Dorsolateral prefrontal cortex (tissue), 122 donors: ENCODE measurements at places on chromosomes 7 and 10.

DNA sequence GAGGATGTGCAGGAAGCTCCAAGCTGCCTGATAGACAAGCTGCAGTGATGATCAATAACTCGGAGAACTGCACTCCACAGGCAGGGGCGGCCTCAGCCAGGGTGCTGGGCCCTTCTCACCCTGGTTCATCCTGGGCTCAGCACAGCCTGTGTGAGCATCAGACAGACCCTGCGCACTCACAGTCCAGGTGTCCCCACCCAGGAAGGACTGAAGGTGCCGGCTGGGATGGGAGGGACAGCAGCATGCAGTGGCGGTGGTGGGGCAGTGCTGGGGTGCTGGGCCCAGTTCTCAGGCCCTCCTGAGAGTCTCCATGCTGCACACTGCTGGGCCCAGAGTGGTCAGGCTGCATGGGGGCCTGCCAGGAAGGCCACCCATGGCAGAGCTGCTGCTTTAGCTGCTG lies 74.1 kb downstream of the ITIH5 start:
- DNase-seq, result no peak

GRCh38 chr7:134632937-134633540 lies 13.6 kb upstream of the BPGM start:
- DNase-seq, result no peak

DNA sequence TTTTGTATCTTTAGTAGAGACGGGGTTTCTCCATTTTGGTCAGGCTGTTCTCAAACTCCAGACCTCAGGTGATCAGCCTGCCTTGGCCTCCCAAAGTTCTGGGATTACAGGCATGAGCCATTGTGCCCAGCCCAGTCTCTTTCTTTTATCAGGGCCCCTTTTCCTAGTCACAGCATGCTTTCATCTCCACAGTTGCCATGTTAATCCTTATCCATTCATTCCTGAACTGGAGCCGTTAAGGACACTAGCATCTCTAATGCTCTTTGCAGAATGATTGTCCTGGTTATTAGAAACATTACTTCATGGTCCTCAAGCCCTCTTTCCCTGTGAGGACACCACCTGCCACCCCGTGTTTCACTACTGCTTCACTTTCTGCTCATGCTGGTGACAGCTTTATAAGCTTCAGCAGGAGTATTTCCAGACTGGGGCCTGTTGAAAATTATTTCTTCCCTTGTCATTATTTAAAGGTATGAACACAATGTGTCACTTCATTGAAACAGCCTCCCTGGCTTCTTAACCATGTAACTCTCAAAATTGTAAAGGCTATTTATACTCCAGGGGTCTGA lies 313.9 kb downstream of the BMPER start:
- DNase-seq, result no peak

GRCh38 chr7:64638822-64639221 lies 27.1 kb upstream of the ZNF107 start:
- no peak for DNase-seq

DNA sequence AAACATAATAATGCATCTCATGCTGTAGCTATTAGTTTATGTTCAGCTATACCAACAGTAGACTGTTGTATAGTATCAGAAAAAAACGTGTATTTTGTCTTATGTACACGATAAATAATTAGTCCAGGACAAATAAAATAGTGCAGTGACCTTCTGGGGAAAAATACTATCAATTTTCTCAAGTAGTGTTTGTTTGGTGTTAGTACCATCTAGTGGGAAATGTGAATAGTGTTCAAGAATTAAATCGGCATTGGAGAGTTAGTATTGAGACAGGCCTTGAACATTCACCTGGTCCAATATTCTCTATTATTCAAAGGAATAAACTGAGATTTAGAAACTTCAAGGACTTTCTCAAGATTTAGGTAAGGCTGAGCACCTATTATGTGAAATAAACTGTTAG lies 21.7 kb upstream of the OR2A5 start:
- no peak for DNase-seq

DNA sequence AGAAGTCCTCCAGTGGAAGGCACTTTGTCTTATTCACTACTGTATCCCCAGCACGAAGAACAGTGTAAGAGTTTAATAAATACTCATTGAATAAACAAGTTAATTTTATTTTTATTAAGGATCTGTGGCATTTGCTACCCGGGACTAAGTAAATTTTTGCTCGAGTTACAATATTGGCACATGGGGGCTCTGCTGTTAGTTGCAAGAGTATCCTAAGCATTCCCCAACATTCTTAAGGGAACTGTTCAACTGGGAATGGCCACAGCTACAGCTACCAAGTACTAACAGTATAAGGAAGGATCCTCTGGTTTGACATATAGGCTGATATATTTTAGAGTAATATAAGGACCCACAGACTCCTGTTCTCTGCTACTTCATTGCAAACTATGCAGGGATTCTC lies 8.7 kb upstream of the LRRTM3 start:
- DNase-seq, result no peak

- DNase-seq, result peak; percentile 100
Observed at GRCh38 chr10:102917962-102918816, at the start of gene CNNM2. Gene CNNM2 (plus strand): TSS chr10:102918294. CDS start chr10:102918481, 187 bp downstream.

- DNase-seq, result no peak
Observed at GRCh38 chr7:1123715-1124114, 35.8 kb downstream of the GPER1 start.

DNA sequence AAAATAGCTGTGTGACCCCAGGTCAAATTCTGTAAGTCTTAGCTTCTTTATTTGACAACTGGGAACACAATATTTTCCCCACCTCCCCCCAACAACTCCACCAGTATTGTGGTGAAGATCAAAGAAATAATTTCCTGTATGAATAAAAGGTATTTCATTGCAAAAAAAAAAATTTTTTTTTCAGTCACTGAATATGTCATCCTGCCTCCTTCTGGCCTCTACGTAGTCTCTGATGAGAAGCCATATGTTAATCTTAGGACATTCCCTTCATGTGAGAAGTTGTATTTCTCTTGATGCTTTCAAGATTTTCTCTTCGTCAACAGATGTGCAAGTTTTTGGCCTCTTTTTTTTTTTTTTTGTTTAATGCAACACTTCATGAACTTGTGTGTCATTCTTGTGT lies 33.0 kb downstream of the ZNF33A start:
- no peak for DNase-seq

GRCh38 chr7:106465704-106466468 lies 181.1 kb upstream of the NAMPT start:
- DNase-seq, result no peak

- DNase-seq, result no peak
Observed at GRCh38 chr7:114649689-114650088, 235.1 kb downstream of the FOXP2 start.

DNA sequence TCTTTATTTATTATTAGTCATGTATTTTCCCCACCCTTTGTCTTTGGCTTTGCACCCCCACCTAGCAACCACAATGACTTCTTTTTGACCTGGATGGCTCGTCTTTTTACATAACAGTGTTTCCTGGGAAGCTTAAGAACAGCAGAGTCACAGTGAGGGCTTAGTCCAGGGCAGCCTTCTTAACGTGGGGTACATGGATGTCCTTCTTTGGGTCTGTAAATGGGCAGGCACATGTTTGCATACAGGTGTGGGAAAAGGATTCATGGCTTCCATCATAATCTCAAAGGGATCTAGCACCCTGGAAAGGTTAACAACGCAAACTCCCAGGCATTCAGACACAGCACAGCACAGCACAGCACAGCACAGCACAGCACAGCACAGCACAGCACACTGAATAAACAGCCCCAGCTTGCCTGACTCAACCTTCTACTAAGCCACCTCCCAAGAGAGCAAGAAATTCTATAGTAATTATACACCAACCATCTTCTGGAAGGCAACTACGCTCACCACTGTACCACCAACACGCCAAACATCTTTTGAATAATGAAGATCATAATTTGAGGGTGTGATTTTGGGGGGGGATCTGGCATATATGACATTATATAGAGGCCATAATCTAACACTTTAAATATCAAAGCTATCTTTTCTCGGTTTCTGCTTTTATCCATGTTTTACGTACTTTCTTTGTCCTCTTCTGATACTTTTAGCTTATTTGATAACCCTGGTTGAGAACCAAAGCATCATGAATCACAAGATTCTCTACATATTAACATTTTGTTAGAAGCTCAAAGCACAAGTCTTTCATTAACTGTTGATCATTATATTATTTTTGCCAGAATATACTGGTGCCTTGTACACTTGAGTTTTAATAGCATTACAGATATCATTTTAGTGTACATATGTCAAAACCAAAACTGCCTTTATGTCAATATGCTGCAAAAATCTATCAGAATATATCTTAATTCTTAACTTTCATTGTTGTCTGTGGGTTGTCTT lies 177.2 kb upstream of the KLF14 start:
- no peak for DNase-seq

DNA sequence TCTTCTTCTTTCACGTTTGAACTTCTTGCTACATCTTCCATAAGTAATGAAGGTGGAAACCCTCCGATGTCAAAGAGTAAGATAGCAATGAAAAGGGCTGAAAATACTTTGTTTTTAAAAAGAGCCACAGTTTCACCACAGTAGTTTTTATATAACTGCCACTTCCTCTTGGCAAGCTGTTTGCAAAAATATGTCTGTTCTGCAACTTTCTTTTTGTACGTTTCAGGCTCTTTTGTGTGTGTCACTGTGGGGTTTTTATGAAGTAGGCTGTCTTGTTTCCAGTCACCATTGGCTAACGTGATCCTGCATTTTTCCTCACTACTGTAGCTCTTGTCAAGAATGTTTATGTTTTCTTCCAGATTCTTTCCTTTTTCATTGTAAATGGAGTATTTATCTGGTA lies 55.6 kb downstream of the SLC16A9 start:
- DNase-seq, result no peak
